CD4-positive, alpha-beta T cell treated with Interleukin-10 for 1 hour (primary cell): ENCODE measurements at places on chromosomes 4 and X.

DNA sequence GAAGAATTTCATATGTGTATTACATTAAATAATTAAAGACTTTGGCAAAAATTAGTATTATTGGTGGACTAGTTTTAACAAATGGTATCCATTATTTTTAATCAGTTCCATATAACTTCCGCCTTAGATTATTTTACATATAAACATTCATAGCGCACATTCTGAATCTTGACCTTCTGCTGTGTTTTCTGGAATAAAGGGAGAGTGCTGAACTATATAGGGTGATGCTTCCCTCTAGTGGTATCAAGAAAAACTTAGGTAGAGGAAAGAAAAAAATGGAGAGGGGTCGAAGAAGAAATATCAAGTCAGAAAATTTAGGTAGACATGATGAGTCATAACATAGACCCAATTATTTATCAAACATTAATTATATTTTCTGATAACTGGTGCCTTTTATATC lies 155.6 kb upstream of the PACRGL start:
- no peak for DNase-seq

DNA sequence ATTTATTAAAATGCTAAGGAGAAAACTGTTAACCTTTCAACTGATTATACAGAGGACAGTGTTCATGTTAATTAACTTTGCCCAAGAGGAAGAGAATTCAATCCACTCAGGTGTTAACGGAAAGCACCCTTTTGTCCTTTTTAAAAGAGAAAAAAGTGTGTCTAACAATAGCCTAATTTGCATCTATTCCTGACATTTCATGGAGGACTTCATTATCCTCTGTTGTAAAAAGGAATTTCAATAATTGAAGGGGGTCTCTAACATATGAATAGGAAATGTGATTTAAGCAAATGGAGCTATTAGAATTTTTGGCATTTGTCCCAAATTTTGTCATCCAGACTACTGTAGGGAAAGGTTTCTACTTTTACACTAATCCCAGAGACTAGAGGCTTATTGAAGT lies 44.6 kb upstream of the GC start:
- no peak for DNase-seq

- no peak for DNase-seq
Observed at GRCh38 chr4:82890528-82890900, 439 bp downstream of the SEC31A start.

DNA sequence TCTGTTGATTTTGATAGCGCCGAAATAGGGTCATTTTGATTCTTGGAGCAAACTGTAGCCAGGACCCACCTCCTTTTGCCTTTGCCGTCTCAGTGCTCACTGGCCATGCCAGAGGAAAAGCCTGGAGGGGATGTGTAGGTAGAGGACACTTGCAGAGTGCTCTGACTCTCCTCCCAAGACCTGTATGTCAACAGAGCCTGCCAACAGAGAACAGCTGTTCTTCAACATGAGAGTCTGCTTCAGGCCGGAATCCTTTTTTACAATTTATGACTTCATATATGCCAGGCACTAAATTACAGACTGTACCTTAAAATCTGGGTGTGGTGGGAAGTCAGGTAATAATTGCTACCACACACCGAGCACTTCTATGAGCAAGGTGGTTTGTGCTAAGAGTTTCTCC lies 94.2 kb downstream of the KDR start:
- DNase-seq, result no peak

- DNase-seq, result no peak
Observed at GRCh38 chr4:55051532-55051931, 73.9 kb downstream of the KDR start.

DNA sequence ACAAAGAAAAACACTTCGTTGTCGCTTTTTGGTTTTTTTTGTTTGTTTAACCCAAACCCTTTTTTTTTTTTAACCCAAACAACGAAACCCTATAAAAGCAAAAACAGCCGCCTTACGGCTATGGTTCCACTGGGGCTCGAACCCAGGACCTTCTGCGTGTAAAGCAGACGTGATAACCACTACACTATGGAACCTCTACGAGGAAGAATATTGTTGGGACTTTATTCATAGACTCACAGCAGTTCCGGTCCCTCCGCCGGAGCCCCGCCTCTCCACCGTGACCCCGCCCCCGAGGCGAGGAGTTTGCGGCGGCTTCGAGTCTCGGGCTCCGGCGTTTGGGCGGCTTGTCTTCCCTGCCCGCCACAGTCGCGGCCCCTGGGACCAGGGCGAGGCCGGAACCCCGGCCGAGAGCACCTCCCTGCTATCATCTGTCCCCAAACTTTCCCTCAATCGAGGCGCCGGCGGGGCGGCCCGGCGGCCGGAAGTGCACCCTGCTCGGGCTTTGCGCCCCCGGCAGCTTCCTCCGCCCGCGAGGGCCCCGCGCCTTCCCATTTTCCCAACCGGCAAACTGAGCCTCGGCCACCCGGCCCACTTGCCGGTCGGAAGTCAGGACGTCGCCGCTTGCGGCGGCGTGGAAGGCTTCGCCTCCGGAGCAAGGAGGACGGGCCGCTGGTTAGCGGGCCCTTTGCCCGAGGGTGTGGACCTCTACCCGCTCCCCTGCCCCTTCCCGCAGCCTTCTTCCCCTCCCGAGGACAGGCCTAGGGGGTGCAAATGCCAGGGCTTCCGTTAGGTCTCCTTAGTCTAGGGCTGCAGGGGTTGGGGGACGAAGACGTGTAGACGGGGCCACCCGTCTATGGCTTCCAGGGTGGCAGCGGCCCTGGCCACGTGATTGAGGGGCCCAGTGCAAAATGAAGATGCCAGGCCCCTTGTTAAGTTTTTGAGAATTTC lies 3.2 kb upstream of the RS1 start:
- DNase-seq, result peak; percentile 90

- no peak for DNase-seq
Observed at GRCh38 chr4:98496152-98496845, 162.1 kb downstream of the TSPAN5 start.

DNA sequence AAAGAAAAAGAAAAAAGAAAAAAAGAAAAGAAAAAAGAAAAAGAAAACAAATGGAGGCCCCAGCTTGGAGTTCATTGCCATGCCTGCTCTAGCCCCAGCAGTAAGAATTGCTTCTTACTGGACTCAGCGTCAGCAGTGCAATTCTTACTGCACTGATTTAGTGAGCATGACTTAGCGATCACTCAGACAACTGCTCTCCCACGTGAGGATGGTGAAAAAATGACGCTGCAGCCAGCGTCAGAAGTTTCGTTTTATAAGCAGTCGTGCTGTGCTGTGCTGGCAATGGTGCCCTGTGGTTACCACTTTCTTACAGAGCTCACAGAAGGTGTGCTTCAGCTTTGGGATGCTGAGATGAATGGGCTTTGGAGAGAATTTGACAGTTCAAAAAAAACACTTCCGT lies 68.3 kb upstream of the DDX3X start:
- peak; percentile 42 for DNase-seq

GRCh38 chr4:12411072-12411471 lies 982.4 kb upstream of the HS3ST1 start:
- no peak for DNase-seq

DNA sequence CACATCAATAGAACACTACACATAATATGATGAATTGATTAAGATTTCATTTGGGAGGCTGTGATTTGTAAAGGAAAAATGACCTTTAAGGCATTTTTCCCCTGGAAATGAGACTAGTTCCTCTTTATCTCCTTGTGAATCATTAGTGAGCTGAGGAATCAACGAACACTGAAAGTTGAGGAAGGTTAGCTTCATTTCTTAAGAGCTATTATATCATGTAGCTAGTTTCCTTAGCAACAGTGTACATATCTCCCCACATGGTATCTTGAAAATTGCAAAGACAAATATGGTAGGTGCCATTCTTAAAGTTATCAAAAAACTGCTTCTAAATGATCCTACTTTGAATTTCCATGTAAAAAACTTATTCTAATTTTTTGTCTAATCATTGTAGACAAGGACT lies 127.5 kb upstream of the NRK start:
- no peak for DNase-seq

- DNase-seq, result no peak
Observed at GRCh38 chrX:44906041-44906440, 33.1 kb downstream of the KDM6A start.

GRCh38 chr4:103136671-103137445 lies 37.2 kb upstream of the BDH2 start:
- DNase-seq, result peak; percentile 4

DNA sequence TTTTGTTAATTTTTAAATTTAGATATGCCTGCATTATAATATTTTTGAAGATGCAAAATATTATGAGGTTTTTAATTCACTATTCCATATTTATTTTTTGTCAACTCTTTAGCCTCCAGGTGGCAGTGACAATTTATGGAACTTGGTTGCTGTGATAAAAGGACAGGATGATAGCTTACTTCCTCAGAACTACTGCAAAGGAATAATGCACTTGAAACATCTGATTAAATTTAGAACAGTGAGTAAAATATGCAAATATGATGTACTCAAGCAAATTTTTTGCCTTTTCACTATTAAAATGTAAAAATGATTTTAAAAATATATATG lies 45.1 kb downstream of the SPATA4 start:
- peak; percentile 2 for DNase-seq

- DNase-seq, result no peak
Observed at GRCh38 chr4:53005808-53006207, 143.7 kb downstream of the RASL11B start.

GRCh38 chr4:158856852-158857251 lies 88.0 kb downstream of the FNIP2 start:
- DNase-seq, result peak; percentile 48

GRCh38 chr4:155667222-155667567 lies 547 bp downstream of the GUCY1A1 start:
- DNase-seq, result no peak

- no peak for DNase-seq
Observed at GRCh38 chrX:16838202-16839066, 31.7 kb downstream of the RBBP7 start.

GRCh38 chr4:123984886-123985285 lies 588.3 kb downstream of the SPRY1 start:
- no peak for DNase-seq

DNA sequence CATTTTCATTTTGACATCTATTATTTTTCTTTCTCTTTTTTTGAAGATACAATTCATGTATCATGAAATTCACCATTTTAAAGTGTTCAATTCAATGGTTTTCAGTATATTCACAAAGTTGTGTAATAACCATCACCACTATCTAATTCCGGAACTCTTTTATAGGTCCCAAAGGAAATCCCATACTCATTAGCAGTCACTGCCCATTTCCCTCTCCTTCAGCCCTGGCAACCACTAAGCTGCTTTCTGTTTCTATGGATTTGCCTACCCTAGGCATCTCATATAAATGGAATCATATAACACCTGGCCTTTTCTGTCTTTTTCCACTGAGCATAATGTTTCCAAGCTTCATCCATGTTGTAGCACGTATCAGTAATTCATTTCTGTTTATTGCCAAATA lies 3.2 kb upstream of the FGF2 start:
- no peak for DNase-seq

- DNase-seq, result no peak
Observed at GRCh38 chr4:46123913-46124755, at the start of gene GABRG1. Gene GABRG1, minus strand, starts transcription at chr4:46124054. Its CDS starts 141 bp downstream, at chr4:46123913.

DNA sequence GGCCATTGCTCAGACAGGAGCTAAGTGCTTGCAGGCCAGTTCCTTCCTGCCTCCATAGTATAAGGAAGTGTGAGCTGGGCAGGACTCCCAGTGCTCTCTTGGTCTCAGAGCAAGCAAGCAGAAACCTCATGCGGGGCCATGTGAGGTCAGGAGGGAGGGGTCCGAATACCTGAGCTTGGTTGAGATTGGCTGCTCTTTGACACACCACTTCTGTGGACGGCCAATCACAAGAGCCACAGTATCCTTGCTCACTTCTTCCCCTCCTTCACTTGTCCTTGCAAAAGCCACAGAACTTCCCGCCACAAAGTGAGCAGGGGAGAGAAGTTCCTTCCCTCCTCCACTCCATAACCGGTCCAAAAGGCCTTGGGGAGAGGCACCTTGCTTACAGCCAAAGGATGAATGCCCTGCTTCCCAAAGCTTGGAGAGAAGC lies 56.7 kb downstream of the PRPS1 start:
- DNase-seq, result peak; percentile 37

- no peak for DNase-seq
Observed at GRCh38 chr4:145352438-145353145, 129.1 kb upstream of the SMAD1 start.

DNA sequence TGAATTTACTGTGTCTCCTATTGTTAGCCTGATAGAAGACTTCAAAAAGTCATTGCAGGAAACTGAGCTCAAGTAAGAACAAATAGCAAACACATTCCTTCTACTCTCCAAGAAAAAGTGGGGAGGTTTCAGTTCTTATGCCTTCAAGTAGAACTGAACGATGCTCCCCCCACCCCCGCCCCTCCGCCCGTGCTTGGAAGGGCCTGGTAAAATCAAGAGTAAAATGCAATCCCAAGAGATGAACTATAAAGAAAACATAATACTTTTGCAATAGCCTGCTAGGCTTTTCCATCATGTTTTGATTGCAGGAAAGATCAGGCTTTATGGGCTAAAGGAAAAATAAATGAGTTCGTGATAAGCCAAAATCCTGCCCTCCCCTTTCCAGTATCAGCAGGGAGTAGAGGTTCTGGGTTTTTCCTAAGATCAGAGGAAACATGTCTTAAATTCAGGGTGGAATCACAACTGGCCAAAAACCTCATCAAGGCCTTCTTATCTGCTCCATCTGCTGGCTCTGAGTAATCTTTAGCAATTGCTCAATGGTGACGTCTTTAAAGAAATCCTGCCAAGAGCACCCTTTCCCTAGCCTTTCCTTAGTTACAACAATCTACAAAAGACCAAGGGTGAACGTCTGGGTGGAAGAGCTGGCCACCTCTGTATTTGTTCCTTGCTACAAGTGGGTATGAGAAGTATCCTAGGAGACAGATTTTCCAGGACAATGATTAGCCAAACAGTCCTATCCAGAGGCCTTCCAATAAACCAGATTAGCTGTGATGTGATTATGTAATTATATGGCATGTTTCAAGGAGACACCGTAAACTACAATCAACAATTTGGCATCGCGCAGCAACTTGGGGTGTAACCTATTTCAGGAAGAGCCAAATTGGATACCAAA lies 66.3 kb upstream of the FAM9C start:
- DNase-seq, result no peak

DNA sequence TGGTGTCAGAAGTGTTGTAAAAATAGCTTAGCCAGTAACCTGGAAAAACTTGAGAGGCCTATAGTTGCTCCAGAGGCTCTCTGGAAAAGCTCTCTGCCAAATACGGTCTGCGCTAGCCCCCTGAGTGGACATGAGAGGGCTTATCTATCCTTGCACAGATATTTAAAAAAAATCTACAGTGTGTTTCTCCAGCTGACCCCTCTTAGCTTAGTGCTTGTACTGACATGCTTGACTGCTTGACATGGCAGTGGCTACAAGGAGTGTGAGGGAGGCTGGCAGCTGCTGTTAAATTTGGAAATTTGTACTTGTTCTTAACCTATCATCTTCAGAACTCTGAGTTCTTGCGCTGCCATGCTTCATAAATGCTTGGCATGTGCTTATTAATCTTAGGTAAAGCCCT lies 229.2 kb downstream of the RBMX2 start:
- DNase-seq, result no peak

GRCh38 chr4:166435449-166435848 lies 562.4 kb downstream of the TLL1 start:
- DNase-seq, result no peak

DNA sequence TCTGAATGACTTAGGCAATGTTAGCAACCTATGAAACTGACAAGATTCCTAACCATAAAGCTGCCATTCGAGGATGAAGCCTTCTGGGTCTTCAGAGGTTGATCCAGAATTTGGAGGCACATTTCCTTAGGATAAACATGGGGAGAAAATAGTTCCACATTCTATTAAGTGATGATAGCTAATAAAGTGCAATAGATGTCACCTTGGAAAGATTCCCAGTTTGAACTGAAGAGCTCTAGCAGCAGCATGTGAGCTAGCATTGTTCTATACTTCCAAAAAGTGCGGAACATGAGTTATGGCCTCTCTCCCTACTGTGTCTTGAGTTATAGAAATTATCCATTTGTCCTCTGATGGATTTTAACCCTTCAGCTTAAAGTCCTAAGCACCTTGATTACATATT lies 991.4 kb upstream of the SLIT2 start:
- no peak for DNase-seq
